ENCODE measurements at places on chromosomes 1 and 21. TPM values are rescaled to one million over a fixed set of nuclear protein-coding genes. Genes with fewer than 3 reads are reported as not detected.

The TFF3 gene
- polyA plus RNA-seq: 1.7 TPM

The PADI3 gene
- not detected for polyA plus RNA-seq

The ASCL5 gene
- polyA plus RNA-seq: 0.70 TPM

The RGS8 gene
- not detected for polyA plus RNA-seq

The AZIN2 gene
- 5.2 TPM for polyA plus RNA-seq

The TSTD1 gene
- 30.0 TPM for polyA plus RNA-seq

The KAZN gene
- 14.6 TPM for polyA plus RNA-seq

The EPS8L3 gene
- 0.34 TPM for polyA plus RNA-seq

The DPT gene
- polyA plus RNA-seq: 70.2 TPM

GRCh38 chr1:4083231-4084047 is 183.4 kb upstream of the C1orf174 start:
- DNase-seq: no peak

DNA sequence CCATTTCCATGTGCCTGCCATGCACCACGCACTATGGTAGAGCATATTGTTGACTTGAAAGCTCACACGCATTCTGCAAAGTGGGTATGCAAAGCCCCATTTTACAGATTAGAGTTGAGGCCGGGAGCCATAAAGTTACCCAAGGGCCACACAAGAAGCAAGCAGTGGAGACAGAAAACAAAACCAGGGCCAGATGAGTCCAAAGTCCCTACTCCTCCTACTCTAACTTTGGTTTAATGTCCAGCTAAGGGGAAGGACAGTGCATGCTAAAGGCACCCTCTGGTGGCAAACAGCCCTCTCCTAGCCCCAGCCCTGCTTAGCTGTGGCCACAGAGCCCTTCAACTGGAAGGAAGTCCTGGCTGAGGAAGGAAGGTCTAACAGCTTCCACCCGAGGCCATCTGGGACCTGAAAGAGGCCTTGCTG is 74.9 kb downstream of the SLC66A1 start:
- no peak for DNase-seq

DNA sequence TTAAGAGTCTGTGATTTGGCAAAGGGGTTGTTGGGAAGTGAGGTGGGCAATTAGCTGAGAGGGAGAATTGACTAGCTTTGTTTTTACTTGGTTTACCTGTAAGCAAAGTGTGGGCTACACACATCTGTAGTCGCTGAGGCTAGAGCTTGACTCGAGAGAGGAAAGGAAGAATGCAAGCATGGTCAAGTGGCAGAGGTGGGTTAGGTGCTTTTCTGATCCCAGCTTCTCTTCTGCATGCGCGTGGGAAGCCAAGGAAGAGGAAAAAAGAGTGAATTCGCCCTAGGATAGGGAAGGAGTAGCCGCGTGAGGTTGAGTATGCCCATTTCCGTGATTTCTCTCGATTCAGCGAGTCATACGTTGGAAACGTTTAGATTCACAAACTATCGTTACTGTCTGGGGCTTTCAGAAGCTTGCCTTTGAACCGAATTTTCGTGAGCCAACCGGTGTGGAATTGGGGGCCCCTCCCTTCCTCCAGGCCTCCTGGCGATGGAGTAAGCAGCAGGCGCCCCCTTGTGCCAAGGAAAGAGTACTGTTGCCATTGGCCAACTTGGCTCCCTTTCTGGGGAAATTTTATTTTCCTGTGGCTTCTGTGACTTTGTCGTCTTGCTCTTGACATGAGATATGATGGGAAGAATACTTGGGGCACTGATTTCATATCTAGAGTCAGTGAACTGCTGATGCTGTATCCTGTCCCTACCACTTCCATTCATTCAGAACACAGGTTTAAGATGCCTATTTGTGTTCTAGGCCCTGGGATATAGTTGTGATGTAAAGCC is 1.3 kb downstream of the PIGV start:
- DNase-seq: peak; percentile 90

GRCh38 chr1:24322470-24323177 is 3.5 kb downstream of the GRHL3 start:
- peak; percentile 32 for DNase-seq

GRCh38 chr1:65020774-65021173 is 54.4 kb upstream of the JAK1 start:
- DNase-seq: no peak

DNA sequence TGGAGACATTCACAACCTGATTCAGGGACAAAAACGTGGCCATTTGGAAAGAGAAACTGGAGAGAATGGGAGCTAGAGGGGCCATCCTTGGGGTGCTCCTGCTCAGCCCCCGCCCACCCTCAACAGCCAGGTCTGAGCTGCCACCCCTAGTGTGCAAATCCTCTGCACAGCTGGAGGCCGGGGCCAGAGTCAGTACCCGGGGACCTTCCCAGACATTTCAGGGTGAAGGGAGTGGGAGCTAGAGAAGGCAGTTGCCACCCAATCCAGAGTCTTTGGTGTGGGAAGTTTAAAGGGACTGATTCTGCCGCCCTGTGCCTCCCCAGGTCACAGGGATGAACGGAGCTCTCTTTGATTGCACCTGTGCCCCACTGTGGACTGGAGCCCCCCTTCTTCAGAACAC is 397.4 kb downstream of the MATN1 start:
- DNase-seq: no peak

DNA sequence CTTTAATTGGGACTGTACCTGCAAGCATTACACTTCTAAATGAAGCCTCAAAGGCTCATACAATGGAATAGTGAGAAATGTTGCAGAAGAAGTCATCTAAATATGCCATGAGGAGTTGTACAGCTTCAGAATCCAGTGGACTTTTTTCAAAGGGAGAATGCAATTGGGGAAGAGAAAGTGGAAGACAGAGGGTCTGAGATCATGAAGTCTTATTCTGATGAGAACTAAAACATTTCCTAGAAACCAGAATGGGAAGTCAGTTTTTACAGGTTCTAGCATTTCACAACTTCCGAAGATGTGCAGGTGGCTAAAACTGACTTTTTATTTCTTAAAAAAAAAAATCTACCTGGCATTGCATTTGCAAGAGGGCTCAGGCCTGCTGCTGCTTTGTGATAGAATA is 424.4 kb upstream of the RUNX1 start:
- no peak for DNase-seq

GRCh38 chr1:206706806-206707366 is 22.2 kb downstream of the MAPKAPK2 start:
- no peak for DNase-seq

DNA sequence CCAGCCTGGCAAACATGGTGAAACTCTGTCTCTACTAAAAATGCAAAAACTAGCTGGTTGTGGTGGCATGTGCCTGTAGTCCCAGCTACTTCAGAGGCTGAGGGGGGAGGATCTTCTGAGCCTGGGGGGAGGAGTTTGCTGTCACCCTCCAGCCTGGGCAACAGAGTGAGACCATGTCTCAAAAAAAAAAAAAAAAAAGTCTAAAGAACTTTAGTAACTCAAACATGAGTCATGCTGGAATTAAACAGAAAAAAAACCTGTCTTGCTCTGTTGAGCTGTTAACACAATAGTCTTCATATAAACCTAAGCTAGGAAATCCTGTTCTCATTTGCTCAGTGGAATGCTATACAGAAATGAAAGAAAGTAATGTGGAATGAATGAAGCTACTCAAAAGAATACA is 16.7 kb upstream of the DISP1 start:
- no peak for DNase-seq

- DNase-seq: no peak
Measured at GRCh38 chr1:67464058-67464457, 33.9 kb upstream of the SERBP1 start.

- no peak for DNase-seq
Measured at GRCh38 chr1:94599095-94599813, 57.7 kb upstream of the F3 start.

- DNase-seq: no peak
Measured at GRCh38 chr1:172219966-172220365, 200.5 kb upstream of the C1orf105 start.

- no peak for DNase-seq
Measured at GRCh38 chr21:45877821-45878469, 103.6 kb upstream of the COL6A1 start.

DNA sequence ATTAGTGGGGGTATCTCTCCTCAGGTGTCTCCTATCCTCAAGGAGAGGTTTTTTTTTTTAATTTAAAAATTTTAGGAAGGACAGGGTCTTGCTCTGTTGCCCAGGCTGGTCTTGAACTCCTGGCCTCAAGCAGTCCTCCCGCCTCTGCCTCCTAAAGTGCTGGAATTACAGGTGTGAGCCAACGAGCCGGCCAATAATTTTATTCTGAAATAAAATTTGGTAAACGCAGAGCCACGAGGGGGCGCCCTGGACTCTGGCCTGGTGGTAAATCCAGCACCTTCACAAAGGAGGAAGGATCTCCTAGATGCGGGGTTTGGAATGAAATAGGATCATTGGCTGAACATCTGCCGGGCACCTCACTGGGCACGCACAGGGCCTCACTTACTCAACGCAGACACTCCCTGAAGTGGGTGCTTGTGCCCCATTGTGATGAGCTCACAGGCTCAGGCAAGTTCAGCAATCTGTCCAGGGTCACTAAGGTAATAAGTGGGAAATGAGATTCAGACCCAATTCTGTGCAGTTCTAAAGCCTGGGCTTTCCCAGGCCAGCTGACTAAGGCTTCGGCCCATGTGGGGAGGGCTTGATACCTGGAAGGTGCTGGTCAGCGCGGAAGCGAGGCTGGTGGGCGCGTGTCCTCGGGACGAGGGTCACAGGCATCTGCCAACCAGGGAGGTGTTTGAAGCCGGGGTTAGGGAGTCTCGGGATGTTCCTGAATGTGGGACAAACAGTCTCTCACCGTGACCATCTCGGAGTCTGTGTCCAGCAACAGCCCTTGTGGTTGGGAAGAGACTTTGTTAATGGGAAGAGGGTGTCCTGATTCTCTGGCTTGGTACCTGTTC is 32.7 kb upstream of the ETV3 start:
- no peak for DNase-seq

DNA sequence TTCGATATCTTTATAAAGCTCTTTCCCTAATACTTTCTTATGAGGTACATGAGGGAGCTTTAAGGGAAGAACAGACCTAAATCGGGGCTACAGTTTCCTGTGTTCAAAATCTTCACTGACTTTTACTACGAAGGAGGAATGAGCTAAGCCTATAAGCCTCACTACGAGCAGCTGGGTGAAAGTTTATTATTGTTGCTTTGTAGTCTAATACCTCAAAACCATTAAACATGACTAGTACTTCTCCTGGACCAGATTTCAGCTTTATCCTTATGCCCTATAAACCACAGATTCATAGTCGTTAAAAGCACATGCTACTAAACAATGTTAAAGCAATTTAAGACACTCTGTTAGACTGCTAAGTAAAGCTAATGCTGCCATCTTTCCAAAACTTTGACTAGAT is 30.2 kb downstream of the NDC1 start:
- no peak for DNase-seq

DNA sequence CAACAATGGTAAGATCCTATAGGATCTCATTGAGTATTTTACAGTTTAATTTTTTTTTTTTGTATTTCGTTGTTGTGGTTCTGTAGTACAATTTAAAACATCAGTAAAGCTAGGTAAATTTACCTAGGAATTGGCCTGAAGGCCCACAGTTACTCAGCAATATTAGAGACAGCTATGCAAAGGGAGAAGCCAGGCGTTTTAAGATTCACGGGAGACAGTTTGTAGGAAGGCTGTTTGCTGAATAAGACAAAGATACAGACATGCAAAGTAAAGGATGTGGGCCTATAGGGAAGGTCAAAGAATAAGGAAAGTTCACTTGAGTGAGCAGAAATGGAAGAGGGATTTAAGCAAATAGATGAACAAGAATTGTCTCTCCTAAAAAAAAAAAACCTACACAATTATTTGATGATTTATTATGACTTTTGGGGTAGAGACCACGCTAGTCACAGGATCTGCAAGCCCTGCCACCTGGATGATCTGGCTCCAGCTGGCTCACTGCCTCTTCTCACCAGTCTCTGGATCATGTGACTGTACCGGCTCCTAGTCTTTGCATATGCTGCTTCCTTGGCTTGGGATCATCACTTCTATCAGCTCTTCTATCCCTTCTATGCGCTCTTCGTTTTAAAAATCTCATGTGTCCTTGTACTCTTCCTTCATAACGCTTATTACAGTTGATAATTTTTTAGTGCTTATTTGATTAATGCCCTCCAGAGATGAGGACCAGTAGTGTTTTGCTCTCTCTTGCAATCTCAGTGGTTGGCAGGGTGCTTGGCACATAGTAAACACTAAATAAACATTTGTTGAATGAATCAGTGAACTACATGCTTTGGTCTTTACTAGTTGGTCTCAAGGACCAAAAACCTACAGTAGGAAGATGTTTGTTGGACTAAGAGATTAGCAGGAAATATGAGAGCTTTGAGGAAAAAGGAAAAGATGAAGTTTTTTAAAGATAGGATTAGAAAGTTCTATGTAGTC is 14.1 kb downstream of the DYRK1A start:
- DNase-seq: no peak

DNA sequence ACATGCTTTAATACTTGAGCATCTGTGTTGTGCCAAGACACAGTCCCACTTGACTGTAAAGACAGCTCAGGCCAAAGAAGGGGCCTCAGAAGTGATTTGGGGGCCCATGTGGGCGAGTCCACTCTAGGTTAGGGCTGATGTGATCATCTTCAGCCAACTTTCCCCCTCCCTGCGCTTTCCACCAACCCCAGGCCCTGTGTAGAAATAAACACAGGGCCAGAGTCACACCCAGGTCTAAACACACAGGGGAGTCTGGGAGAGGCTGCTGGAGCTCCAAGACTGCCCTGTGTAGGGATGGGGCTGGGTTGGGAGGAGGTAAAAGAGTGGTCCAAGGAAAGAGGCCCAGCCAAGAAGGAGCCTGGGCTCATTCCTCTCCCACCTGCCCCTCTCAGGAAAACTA is 2.5 kb upstream of the WNT2B start:
- DNase-seq: no peak

- peak; percentile 20 for DNase-seq
Measured at GRCh38 chr1:81812712-81813111, 12.0 kb downstream of the ADGRL2 start.

DNA sequence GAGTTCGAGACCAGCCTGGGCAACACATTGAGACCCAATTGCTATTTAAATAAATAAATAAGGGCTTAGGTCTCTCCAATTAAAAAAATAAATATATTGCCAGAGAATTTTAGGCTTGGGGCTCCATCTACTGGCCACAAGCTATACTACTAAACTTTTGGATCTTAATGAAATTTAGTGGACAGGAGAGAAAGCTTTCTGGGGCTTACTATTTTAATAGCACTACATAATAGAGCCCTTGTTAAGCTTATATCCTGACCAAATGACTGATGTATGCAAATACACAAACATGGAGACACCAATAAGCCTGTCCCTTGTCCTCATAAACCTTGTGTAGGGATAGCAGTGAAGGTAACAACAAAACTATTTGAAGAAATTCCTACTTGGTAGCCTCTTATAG is 18.4 kb downstream of the CCT3 start:
- DNase-seq: peak; percentile 8

- DNase-seq: no peak
Measured at GRCh38 chr1:1578371-1578940, 3.8 kb upstream of the SSU72 start.
